Tracheal epithelial cell (primary cell): ENCODE measurements at places on chromosomes 1 and 21. TPM values are rescaled to one million over a fixed set of nuclear protein-coding genes. Genes with fewer than 3 reads are reported as not detected.

COL6A1 gene
- 1.1 and 79.8 TPM in 2 replicates for total RNA-seq

SPRR1B gene
- 14.7 and 15.3 TPM in 2 replicates for total RNA-seq

ZNF436 gene
- 30.4 and 35.8 TPM in 2 replicates for total RNA-seq

OPRD1 gene
- total RNA-seq, result under 0.01 TPM in 1 of 2 replicates, not detected in the other

RNU1-4 gene
- under 0.01 TPM in 2 replicates for total RNA-seq

PCP4L1 gene
- 0.24 TPM in 1 of 2 replicates, not detected in the other for total RNA-seq

TRABD2B gene
- total RNA-seq, result 0.72 TPM in 1 of 2 replicates, not detected in the other

PTCH2 gene
- total RNA-seq, result not detected in 2 replicates

OR2AK2 gene
- not detected in 2 replicates for total RNA-seq

CRYBG2 gene
- 36.9 and 51.1 TPM in 2 replicates for total RNA-seq

BARHL2 gene
- not detected in 2 replicates for total RNA-seq

ZNF683 gene
- total RNA-seq, result not detected in 2 replicates

HSD3B1 gene
- not detected in 2 replicates for total RNA-seq

OR2T2 gene
- not detected in 2 replicates for total RNA-seq

HES2 gene
- 249 and 299 TPM in 2 replicates for total RNA-seq

WNT3A gene
- under 0.01 TPM in 1 of 2 replicates, not detected in the other for total RNA-seq

OR2T11 gene
- total RNA-seq, result not detected in 2 replicates

LRRC39 gene
- 0.43 TPM in 1 of 2 replicates, not detected in the other for total RNA-seq

AMPD1 gene
- not detected in 2 replicates for total RNA-seq

HORMAD1 gene
- 1.1 and 1.2 TPM in 2 replicates for total RNA-seq

C1orf116 gene
- 19.3 and 29.2 TPM in 2 replicates for total RNA-seq

GJB5 gene
- 65.4 and 74.7 TPM in 2 replicates for total RNA-seq

DNAJC28 gene
- total RNA-seq, result 0.85 and 1.4 TPM in 2 replicates

SPRR4 gene
- not detected in 2 replicates for total RNA-seq
